CD4-positive, alpha-beta T cell treated with Interleukin-1 beta for 1 hour (primary cell): ENCODE measurements at places on chromosomes 1 and 21.

- no peak for DNase-seq
Observed at GRCh38 chr21:41799763-41800162, 32.9 kb upstream of the RIPK4 start.

- DNase-seq: no peak
Observed at GRCh38 chr1:189131576-189131975, 1346.1 kb downstream of the BRINP3 start.

DNA sequence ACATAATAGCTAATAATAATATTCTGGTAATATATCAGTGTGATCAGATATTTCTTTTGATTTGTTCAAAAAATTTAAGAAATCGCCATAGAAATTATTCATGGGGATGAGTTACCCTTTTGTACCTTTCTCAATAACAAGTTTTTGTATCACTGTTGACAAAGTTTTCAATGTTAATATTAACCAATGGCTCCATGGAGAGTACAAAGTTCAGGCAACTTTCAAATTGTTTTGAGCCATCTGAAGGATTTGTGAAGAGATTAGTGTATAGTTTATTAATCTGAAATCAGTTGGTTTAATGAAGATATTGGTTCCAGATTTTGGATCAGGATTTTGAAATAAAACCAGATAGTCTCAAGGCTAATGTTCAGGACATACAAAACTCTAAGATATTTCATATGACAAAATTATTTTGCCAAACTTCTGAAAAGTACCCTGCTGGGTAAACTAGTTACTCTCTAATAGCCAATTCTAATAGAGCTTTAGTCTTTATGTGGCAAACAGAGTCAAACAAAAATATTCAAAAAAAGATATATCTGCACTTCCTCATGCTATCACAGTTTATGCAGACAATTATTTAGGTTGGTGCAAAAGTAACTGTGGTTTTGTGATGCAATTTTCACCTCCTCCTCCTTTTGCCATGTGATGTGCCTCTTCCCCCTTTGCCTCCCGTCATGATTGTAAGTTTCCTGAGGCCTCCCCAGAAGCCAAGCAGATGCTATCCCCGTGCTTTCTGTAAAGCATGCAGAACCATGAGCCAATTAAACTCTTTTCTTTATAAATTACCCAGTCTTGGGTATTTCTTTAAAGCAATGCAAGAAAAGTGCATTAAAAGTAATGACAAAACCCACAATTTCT lies 1105.0 kb downstream of the PLA2G4A start:
- no peak for DNase-seq

- DNase-seq: peak; percentile 12
Observed at GRCh38 chr1:32464716-32465577, at the start of gene ZBTB8B. ZBTB8B (plus strand) TSS chr1:32465072; CDS start chr1:32470625, 5,553 bp downstream.
